PC-3 (cell line): ENCODE measurements at places on chromosomes 3 and 15. TPM values are rescaled to one million over a fixed set of nuclear protein-coding genes. Genes with fewer than 3 reads are reported as not detected.

DNA sequence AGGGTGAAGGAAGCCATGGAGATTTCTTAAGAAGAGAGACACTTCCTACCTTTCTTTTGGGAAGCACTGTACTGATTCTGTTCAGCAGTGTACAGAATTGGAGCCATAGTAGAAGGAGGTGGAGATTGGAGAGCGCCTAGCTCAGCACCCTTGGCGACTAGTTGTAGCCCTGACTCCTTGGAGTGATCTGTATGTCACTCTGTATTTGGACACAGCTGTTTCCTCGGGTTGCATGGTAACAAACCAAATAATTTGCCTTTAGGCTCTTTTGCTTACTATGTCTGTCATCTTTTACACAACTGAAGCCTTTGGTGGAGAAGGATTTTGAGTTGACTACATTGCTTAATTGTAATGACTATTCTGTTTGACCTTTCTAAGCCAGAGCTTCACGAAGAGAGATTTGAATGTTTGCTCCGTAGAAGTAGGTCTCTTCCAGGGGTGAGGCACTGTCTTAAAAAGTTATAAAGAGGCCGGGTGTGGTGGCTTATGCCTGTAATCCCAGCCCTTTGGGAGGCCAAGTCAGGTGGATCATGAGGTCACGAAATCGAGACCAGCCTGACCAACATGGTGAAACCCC is 77.1 kb downstream of the AKAP13 start:
- no peak overlapping the region for H3K27ac ChIP-seq
- no peaks in the 10 kb centered on the region for H3K27me3 ChIP-seq

DNA sequence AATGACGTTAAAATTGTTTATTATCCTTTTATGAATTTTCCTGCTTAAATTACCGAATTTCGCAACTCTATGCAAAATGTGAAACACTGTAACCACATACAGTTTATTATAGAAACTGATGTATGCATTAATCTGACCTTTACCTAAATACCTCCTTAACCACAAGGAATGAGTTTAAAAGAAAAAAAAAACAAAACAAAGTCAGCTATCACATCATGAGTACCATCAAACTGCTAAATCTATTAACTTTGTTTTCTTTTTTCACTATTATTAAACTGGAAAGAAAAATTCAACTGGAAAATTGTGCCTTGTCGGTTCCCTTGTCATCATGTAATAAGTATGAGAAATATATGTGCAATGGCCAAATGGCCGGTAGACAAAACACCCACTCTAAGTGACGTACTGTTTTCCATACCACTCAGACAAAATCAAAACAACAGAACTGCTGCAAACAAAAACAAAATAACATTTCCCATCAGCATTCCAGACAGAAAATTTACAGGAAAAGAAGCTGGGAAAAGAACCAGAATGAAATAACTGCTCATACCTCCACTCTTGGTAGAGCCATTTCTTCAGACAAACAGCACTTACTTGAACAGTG is 415.3 kb downstream of the FOXP1 start:
- no peaks in the 10 kb centered on the region for H3K27me3 ChIP-seq
- DNase-seq: peak; percentile 32
- H3K4me3 ChIP-seq: no peak overlapping the region
- H3K4me1 ChIP-seq: peaks cover 17% of the 10 kb centered on the region

BCHE gene
- 0.18 TPM in 1 of 2 replicates, not detected in the other for total RNA-seq

GLT8D1 gene
- total RNA-seq: 53.6 and 70.2 TPM in 2 replicates

- no peaks in the 10 kb centered on the region for H3K36me3 ChIP-seq
- no peak overlapping the region for H3K4me3 ChIP-seq
- no peak for DNase-seq
- no peaks in the 10 kb centered on the region for H3K27me3 ChIP-seq
- H3K4me1 ChIP-seq: 0 out of 2 replicates have a peak, but pooled peaks cover 6% of the 10 kb centered on the region
Observed at GRCh38 chr3:155673421-155673820, 71.5 kb downstream of the PLCH1 start.

SERPINI2 gene
- not detected in 2 replicates for total RNA-seq
